Activated CD4-positive, alpha-beta T cell treated with anti-CD3 and anti-CD28 coated beads, Interleukin-2, Interleukin-6, amounts not matched to agents 100 ng/mL and 50 ng/mL, durations not matched to agents 16 hours and 8 hours (primary cell): ENCODE measurements at places on chromosomes 2 and 18.

GRCh38 chr18:70688286-70688685 is 399.4 kb downstream of the SOCS6 start:
- DNase-seq: no peak

GRCh38 chr18:80026363-80026762 is 7.9 kb upstream of the RBFA start:
- no peak for DNase-seq

- no peak for DNase-seq
Observed at GRCh38 chr2:75246441-75247167, 47.3 kb upstream of the TACR1 start.

- DNase-seq: no peak
Observed at GRCh38 chr2:20663196-20664070, 3.5 kb upstream of the GDF7 start.

- no peak for DNase-seq
Observed at GRCh38 chr2:130917006-130917688, 80.4 kb downstream of the ARHGEF4 start.

DNA sequence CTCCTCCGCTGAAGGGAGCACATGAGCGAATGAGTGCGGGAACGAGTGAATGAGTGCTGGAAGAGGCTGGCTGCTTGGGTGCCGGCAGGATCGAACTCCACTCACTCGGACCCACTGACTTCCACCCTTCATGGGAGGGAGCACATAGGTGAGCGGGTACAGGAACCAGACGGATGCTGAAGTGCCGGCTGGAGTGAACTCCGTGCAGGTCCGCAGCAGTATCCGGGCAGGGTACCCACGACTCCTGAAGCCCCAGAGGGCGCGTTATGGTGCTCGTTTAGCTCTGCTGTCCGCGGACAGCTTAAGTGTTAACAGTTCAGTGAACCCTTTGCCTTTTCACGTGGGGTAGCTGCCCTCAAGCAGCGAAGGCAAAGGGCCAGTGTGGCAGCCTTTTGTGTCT is 23.2 kb downstream of the RPRM start:
- no peak for DNase-seq

DNA sequence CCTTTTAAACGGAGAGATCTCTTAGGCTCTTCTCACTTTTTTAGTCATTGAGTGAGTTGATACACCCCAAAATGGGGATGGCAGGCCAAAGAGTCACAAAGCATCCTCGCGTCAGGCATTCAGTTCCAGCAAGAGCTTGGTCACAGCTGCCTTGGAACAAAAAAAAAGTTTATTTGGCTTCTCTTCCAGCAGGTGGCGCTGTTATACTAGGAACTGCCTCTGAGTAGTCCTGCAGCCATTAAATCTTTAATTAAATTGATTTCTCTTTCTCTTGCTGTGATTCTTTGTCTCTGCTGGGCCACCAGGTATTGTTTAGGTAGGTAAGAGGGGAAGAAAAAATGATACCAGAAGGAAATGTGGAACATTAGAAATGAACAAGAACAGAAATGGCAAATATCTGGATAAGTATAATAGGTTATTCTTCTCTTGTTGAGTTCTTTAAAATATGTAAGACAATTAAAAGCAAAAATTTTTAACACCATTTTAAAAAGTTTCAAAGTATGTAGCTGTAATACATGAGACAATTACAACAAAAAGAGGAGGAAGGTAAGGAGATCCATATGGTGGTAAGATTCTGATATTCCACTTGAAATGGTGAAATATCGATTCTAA is 175.1 kb downstream of the GALNT1 start:
- DNase-seq: peak; percentile 74

DNA sequence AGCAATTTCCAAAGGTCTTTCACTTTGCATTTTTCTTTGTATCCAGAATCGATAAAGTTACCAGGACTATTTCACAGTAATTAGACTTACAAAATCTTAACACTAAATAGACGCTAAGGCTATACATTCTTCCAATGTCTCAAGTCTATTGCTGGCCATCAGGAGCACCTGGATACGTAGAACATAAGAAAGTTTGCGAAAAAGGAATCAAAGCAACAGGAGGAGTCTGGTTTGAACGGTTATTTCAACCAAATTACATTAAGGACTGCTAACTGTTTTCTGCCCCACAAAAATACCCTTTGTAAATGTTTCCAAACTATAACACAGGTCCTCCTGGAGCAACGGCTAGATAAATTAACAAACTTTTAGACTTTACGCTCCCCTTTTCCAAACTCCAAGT is 1.4 kb upstream of the HNRNPA3 start:
- no peak for DNase-seq

DNA sequence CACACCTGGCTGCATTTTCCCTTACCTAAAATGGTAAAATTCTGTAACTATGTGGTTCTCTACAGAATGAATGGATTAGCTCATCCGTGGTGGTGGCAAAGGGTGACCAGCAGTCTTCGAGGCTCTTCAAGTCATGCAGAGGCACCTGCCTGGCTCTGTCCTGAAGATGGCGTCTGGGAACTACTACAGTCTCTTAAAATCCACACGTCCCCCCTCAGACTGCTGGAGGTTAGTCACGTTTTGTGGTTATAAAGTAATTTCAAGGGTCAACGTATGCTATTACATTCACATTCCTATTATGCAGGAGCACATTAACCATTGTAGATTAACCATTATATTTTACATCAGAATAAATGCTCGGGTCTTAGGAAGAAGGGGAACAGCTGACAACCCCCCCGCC is 616.7 kb downstream of the GALR1 start:
- no peak for DNase-seq

DNA sequence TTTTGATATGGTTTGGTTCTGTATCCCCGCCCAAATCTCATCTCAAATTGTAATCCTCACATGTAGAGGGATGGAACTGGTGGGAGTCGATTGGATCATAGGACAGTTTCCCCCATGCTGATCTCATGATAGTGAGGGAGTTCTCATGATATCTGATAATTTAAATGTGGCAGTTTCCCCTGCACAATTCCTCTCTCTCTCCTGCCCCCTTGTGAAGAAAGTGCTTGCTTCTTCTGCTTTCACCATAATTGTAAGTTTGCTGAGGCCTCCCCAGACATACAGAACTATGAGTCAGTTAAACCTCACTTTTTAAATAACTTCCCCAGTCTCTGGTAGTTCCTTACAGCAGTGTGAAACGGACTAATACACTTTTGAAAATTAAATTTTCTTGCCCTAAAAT is 12.3 kb upstream of the KCNJ3 start:
- no peak for DNase-seq

GRCh38 chr2:95297639-95298395 is 670 bp downstream of the KCNIP3 start:
- no peak for DNase-seq

DNA sequence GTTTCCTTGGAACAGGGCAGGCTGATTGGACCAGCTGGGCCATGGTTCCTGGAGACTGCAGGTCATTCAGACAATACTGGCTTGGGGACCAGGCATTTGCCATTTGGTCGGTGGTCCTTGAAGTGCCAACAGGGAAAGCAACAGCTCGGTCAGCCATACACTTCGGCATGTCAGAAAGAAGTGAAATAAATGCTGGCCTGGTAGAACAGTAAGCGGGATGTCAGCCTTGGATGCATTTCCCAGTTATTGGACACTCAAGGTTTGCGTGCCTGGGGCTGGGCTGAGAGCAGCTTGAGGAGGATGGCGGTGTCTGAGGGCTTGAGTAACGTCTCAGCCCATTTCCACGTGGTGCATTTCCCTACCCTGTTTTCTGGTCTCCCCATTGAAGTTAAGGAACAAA is 75.4 kb downstream of the NCK2 start:
- DNase-seq: no peak

DNA sequence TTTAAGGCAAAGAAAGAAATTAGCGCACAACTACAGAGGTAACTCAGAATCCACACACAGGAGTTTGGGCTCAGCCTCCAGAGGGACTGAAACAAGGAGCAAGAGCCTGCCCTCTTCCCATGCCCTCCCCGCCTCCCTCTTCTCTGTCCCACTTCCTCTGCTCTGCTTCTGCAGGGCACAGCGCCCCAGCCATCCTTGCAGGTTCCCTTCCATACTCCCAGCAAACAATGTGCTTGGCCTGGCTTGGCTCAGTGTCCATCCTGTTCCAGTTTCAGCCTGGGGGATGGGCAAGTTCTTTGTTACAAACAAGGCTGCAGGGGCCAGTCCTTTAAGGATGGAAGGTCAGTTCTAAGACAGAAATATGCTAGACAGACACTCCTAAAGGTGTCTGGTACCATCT is 133.5 kb downstream of the CDH20 start:
- no peak for DNase-seq

DNA sequence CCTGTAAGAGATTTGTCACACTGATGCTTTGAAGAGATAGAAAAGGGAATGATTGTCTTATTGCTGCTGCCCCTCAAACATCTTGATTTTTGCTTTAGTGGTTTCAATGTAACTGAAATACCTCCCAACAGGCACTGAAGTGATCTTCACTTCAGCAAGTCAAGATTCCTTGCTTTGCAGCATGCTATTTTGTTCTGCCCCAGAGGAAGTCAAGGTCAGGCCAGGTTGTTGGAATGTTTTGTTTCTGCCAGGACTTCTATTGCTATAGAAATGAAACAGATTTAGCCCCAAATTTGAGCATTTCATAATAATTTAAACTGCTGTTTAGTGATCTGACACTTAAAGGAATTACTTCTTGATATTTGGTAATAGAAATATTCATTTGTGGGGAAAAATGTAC is 277.6 kb downstream of the ZNF804A start:
- DNase-seq: no peak

- no peak for DNase-seq
Observed at GRCh38 chr2:160264308-160264707, 64.2 kb upstream of the ITGB6 start.

GRCh38 chr2:134290358-134290757 is 36.5 kb downstream of the MGAT5 start:
- DNase-seq: peak; percentile 79

GRCh38 chr2:236827997-236828396 is 257.7 kb upstream of the COPS8 start:
- DNase-seq: no peak

- DNase-seq: no peak
Observed at GRCh38 chr18:79546781-79547272, 132.8 kb upstream of the CTDP1 start.

GRCh38 chr2:157265825-157266224 is 8.3 kb downstream of the GALNT5 start:
- DNase-seq: no peak

GRCh38 chr2:88866756-88867155 is 175.3 kb downstream of the RPIA start:
- no peak for DNase-seq

DNA sequence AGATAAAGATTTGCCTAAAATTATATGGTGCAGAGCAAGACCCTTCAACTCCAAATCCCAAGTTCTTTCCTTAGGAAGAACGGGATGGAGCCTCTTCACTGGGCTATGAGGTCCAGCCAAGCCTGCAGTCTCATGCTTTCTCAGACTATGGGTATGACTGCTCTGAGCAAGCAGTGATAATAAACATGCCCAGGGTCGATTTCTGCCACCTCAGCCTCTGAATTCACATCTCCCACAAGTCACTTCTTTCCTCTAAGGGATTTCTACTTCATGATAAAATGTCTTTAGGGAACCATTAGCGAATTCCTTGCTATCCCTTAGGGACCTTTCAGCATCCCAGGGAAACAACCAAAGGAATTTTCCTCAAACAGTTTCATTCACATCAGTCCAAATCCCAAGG is 94.8 kb downstream of the GFPT1 start:
- no peak for DNase-seq

GRCh38 chr2:178473931-178474330 is 4.5 kb downstream of the FKBP7 start:
- no peak for DNase-seq

DNA sequence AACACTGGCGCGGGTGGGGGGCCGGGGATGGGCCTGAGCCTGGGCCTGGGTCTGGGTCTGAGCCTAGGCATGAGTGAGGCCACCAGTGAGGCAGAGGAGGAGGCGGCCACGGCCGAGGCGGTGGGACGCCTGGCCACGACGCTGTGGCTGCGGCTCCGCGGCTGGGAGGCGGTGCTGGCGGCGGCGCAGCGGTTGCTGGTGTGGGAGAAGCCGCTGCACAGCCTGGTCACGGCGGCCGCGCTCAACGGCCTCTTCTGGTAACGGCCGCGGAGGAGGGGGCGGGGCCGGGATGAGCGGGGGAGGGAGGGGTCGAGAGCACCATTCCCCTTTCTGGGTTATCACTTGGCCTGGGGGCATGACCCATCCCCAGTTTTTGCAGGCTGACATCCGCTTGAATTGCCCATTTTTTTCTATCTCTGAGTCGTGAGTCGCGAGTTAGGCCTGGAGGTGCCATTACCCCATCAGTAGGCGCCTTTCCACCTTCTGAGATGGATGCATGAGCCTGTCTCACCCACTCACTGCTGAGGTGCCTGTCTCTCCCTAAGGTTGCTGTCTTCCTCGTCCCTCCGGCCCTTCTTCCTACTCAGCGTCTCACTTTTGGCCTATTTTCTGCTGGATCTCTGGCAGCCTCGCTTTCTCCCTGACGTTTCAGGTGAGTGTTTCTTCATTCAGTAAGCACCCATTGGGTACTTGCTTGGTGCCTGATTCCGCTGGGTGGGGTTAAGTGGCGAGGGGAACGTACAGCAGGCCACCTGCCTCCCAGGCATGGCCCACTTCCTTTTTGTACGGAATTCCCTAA is 501 bp downstream of the RETREG2 start:
- peak; percentile 57 for DNase-seq

- DNase-seq: no peak
Observed at GRCh38 chr2:85506768-85507181, 32.2 kb upstream of the MAT2A start.

GRCh38 chr2:226524381-226524843 is 275.2 kb downstream of the IRS1 start:
- no peak for DNase-seq

- no peak for DNase-seq
Observed at GRCh38 chr2:28185891-28186290, 206.8 kb upstream of the FOSL2 start.

- no peak for DNase-seq
Observed at GRCh38 chr2:175824243-175824642, 177.8 kb downstream of the LNPK start.

DNA sequence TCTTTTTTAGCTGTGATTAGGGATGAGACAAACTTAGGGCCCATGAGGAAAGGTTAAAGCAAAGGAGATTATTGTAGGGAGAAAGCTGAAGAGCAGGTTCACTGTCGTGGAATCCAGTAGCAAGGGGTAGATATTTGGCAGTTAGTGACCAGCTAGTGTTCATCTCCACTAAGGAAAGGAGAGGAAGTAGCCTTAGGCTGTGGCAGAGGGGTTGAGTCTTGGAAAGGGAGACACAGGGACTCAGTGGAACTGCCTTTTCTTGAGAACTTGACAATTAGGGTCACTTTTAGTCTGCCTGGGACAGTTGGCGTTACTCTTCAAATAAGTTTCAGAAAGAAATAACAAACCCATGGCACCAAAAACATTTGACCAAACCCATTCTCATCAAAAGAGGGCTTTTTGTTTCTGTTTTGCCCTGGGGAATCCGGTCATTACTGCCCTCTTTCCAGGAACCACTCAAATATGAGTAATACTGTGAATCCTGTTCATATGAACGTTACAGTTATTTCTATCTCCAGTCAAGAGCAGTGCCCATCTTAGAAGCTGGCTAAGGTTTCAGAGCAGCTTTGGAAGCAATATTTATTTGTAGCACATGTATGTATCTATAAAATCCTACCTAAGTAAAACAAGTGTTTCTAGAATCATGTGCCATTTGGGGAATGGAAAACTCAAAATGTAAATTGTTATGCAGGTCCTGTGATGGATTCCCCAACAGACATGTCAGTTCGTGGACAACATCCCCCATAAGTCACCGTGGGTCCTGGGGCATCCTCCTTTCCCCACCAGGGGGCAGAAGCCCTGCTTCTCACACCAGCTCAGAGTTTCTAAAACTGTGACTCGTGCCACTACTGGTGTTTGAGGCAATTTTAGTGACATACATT is 77.3 kb upstream of the PHLPP1 start:
- DNase-seq: peak; percentile 86

- DNase-seq: peak; percentile 59
Observed at GRCh38 chr18:75408554-75409506, 18.7 kb downstream of the SMIM21 start.
